ENCODE measurements at places on chromosomes 2 and 18.

DNA sequence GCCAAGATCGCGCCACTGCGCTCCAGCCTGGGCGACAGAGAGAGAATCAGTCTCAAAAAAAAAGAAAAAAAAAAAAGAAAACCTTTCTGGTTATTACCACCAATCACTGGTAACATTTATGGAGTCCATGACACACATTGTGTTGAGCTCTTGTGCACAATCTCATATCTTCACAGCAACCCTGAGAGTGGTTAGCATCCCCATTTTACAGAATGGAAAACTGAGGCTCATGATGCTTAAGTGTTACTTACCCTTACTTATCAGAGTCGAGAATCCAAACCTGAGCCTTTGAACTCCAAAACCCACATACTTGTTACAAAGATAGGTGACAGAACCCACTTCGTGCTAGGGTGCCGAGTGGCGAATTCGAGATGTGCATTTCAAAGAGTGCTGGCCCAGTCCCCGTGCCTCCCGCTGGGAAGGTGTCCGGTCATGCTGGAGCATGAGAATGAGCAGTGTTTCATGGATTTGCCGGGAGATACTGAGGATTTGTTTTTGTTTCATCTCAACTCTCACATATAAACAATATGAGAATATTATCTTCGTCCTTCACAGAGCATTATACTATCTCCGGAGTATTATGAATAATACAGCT lies 50.9 kb downstream of the CYP27C1 start:
- DNase-seq = no peak

DNA sequence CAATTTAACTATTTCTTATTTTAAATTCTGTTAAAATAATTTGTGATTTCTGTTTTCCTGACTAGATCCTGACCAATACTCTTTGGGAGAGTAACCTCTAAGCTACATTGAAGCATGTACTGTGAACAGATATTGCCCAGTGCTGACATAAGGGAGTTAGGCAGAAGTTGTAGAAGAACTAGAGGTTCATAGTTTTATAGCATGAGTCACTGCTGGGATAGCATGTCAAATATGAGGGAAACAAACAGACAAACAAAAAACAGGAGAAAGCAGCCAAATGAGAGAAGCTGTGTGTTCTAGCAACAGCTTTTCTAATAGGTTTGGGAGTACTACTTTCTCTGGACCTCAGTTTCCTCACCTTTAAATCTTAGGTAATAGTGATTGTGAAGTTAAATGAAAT lies 72.4 kb downstream of the CERS6 start:
- peak; percentile 34 for DNase-seq

- DNase-seq = peak; percentile 57
Observed at GRCh38 chr2:9918275-9918674, 33.2 kb upstream of the GRHL1 start.

GRCh38 chr2:118683460-118683859 lies 164.0 kb downstream of the EN1 start:
- DNase-seq = no peak

DNA sequence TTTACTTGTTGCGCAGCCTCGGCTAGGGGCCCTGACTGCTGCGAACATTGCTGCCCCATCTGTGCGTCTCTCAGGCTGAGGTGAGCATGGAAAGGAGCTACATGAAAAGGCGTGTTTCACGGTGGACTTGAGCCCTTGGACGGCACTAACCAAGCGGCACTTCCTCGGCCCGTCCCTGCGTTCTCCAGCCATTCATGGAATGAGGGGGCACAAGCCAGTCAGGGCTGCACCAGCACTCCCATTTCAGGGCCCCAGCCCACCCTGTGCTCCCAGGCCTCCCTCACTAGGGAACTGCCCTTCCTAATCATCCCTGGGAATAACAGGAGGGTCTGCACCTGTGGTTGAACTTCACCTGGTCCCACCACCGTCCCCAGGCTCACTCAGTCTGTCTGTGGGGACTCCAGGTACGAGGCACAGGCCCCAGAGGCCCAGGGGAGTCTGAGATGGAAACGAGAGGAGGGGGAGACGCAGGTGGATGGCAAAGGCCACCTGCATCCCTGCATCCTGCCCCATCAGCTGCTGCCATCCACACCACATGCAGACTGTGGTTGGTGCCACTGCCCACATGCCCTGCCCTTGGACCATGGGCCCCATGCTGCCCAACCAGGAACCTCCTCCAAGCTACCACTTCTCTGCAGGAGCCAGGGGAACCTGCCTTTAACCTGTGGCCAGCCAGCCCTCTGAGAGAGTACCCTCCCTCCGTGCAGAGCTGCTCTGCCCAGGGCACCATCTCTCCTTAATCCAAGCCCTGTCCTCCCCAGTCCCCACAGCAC lies 99.7 kb downstream of the EIPR1 start:
- no peak for DNase-seq

DNA sequence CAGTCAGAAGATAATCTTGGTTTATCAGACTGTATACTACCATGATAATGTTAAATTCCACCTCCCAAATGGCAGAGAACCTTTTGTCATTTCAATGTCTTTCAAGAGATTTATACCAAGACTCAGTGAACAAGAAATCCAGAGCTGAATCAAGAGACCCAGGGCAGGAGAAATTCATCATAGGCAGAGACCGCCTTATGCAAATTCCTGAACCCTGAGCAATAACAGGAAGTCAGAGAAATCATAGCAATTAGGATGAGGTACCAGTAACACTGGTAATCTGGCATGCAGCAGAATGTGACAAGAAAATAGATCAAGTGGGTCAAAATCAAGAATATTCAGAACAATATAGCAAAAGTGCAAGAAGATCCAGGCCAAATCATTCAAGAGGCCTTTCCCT lies 412.4 kb upstream of the LRATD1 start:
- DNase-seq = peak; percentile 1

DNA sequence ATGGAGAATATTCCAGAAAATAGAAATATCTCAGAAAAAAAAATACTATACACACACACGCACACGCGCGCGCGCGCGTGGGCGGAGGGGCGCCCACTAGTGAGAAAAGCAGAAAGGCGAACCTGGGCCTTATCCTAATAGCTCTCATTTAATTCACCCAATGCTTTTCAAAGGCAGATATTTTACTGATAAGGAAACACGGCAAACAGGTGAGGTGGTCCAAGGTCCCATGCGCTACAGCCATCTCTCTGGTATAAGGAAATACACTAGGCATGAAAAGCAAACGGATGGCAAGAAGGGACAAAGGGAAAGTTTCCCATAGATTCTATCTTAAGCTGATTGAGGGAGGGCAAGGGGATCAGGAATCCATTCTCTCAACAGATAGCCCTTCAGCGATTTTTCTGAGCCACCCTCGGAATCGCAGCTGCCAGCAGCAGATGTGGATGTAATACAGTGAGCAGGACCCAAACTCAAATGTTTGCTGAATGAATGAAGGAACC lies 136.7 kb downstream of the TMEM247 start:
- no peak for DNase-seq

DNA sequence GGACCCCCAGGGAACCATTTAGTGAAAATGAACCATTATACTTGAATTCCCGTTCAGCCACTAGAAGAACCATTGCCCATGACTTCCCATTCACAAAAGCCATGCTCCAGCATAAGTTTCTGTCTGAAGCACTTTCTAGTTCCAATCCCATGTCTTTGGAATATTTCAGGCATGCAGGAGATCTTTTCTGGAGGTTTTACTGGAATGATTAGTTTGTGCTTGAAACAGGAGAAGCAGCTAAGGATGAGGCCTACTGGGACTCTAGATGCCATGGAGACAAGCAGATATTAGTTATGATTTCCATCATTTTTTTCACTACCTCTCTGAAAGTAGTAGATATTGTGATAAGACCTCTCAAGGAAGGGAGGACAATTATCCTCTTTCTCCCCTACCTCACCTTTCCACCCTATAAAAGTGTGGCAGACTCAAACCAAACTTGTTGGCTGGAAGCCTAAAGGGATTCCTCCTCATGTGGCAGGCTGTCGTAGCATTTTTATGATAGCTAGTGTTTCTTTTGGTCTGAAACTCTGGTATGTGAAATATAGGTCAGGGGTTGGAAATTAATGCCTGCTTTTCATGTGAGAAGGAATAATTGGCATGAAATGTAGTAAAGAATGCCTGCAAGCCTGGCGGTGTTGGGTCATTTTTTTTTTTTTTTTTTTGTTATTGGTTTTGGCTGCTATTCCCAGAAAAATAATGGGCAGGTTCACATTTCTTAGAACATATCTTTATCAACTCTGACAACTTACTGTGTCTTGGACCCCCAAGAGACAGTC lies 29.3 kb upstream of the MMADHC start:
- no peak for DNase-seq

DNA sequence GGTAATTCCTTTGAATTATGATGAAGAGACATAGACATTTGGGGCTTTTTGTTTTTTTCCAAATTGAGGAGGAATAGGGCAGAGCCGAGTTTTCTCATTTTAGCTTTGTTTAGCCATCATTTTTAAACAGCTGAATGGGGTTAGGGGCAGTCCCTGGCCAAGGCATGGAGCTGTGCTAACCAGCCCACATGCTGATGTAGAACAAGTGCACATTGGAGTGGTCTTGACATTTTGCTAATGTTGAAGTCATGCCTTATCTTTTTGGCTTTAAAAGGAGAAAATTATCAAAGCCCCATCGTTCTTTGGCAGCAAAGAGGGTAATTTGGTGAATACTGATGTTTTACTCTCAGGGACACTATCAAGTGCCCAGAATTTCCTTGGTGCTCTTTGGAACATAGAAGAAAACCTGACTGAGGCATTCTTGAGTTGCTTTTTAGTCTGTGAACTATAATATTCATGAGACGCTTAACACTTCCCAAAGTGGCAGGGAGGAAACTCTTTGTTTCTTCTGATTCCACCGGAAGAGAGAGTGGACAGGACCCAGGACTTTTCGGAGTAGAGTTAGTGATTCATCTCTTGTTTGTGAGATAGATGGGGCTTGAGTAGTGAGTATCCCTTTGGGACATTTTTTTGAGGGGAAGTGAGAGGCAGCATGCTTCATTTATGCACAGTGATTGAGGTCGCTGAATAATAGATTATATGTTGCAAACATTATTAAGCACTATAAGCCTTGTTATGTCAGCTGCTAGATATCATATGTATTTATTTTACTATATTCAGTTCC lies 45.0 kb downstream of the MTA3 start:
- peak; percentile 52 for DNase-seq

DNA sequence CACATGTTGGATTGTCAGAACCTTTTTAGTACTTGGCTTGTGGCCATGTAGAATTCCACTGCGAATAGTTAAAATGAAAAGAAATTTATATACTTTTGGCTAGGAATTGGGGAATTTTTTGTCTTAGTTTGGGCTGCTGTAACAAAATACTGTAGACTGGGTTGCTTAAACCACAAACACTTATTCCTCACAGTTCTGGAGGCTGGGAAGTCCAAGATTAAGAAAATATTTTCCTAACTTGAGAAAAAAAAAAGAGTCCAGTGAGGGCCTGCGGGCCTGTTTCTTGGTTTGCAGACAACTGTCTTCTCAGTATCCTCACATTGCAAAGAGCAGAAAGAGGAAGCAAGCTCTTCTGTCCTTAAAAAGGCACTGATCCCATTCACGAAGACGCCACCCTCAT lies 81.9 kb downstream of the CD226 start:
- DNase-seq = no peak

DNA sequence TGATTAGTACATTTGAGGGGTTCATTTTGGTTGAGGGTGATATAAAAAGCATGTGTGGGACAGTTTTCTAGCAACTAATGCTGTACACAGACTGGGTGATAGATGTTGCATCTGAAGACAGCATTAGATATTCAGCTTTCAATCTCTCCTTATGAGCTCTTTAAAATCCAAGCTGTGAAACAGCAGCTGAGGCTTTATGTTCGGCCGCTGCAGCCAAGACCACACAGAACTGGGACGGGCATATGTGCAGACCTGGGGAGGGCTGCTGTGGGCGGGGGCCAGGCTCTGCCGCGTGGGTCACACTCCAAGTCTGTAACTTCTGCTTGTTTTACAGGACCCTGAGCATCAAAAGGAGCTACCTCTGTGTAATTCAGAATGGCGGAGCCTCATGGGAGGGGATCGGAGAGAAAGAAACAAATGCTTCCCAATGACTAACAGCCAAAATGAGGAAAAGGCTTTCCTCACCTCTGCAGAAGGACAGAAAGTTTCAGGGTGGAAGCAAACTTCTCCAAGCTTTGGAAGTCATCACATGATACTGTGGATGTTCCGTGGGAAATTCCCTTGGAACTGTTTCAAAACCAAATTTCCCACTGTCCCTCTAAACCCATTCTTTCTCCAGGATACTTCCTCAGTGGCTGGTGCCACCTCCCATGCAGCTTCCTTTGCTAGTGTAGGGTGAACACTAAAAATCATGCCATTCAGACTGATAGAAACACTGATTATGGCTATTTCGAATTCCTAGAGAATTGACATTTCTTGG lies 711.9 kb upstream of the ID2 start:
- DNase-seq = no peak

- DNase-seq = peak; percentile 38
Observed at GRCh38 chr18:35377875-35378573, 887 bp upstream of the ZNF396 start.

GRCh38 chr18:34915046-34915445 lies 126.2 kb upstream of the MAPRE2 start:
- DNase-seq = no peak

DNA sequence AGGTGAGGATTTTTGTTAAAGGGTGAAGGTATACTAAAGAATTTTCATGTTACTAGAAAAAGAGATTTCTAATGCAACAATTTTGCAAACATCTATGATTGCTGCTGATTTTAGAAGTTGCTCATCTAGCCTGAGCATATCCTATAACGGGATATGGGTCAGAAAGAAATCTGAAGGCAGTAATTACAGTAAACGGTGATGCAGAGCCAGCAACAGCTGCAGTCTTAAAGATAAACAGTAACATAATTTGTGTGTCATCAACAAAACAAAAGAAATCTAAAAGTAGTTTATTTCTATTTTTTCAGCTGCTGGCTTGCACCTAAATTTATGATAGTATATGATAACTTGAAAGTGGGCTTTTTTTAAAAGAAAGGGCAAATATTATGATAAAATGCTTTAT lies 215.7 kb downstream of the SLC4A10 start:
- no peak for DNase-seq

- no peak for DNase-seq
Observed at GRCh38 chr2:223915071-223915470, 30.1 kb downstream of the WDFY1 start.

GRCh38 chr2:109331896-109332848 lies 203.2 kb downstream of the SH3RF3 start:
- DNase-seq = peak; percentile 98

DNA sequence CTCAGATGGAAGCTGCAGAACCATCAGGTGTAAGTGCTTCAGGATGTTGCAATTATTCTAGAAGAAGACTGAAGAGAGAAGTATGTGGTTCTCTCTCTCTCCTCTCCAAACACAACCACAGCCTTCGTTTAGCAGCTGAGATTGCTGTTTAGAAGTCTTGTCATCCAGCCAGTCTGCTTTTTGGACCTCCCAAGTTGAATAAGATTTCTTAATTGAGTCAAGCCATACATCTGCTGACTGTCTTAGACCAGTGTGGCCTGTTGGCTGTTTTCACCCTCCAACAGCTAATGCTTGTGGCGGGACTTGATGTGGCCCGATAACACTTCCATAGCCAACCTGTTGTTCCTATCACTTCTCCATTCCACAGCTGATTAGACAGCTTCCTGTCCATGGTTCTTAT lies 91.3 kb upstream of the TMEM17 start:
- DNase-seq = peak; percentile 84

- no peak for DNase-seq
Observed at GRCh38 chr18:58105888-58106260, 61.8 kb downstream of the NEDD4L start.
